ENCODE measurements at places on chromosomes 1 and 21. TPM values are rescaled to one million over a fixed set of nuclear protein-coding genes. Genes with fewer than 3 reads are reported as not detected.

Gene LPAR3
- total RNA-seq = 0.29 TPM

Gene SYT11
- total RNA-seq = 34.5 TPM

Gene INTS3
- total RNA-seq = 42.4 TPM

Gene FAM229A
- 1.8 TPM for total RNA-seq

Gene SPATC1L
- total RNA-seq = 6.9 TPM

All from osteoblast (primary cell).